T-cell (primary cell): ENCODE measurements at places on chromosomes 12 and 14.

GRCh38 chr12:50101663-50102062 is 2.1 kb upstream of the GPD1 start:
- no peak for DNase-seq

DNA sequence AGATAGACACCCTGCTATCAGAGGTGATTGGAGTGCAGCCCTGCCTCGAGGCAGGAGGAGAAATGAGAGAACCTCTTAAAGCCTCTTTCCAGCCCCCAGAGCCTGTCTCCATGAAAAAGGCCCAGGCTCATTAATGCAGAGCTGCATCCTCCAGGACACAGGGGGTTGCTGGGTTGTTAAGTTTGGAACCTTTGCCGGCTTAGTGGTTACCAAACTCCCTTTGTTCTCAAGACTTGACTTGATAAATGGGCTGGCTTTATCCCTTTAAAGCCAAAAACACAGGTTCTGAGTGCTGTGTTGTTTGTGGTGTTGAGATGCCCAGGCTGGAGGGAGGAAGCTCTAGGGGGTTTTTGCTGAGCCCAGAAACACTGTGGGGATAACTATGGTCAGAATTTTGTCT is 71.0 kb downstream of the DAD1 start:
- no peak for DNase-seq

GRCh38 chr14:97413966-97414717 is 617.0 kb downstream of the VRK1 start:
- no peak for DNase-seq

DNA sequence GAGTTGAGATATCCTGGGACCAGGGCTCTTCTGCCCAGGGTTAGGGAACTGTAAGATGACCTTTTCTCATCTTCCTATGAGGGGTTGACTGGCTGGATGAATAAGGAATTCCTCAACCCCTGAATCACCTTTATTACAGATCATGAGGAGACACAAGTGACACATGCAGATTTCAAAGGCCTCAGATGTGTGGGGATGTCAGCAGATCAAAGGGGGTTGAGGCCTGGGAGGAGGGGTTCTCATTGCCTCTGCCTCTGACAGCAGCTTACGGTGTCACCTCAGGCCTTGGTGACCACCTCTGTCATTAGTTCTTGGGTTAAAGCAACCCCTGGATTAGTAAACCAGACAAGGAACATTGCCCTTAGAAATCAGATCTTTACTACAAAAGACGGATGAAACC is 2.1 kb upstream of the KRT72 start:
- DNase-seq, result no peak

- no peak for DNase-seq
These were observed 91.3 kb downstream of the PRKD1 start for GRCh38 chr14:29836395-29836794.

- no peak for DNase-seq
These were observed 124.9 kb upstream of the BTG1 start for GRCh38 chr12:92270521-92270920.

DNA sequence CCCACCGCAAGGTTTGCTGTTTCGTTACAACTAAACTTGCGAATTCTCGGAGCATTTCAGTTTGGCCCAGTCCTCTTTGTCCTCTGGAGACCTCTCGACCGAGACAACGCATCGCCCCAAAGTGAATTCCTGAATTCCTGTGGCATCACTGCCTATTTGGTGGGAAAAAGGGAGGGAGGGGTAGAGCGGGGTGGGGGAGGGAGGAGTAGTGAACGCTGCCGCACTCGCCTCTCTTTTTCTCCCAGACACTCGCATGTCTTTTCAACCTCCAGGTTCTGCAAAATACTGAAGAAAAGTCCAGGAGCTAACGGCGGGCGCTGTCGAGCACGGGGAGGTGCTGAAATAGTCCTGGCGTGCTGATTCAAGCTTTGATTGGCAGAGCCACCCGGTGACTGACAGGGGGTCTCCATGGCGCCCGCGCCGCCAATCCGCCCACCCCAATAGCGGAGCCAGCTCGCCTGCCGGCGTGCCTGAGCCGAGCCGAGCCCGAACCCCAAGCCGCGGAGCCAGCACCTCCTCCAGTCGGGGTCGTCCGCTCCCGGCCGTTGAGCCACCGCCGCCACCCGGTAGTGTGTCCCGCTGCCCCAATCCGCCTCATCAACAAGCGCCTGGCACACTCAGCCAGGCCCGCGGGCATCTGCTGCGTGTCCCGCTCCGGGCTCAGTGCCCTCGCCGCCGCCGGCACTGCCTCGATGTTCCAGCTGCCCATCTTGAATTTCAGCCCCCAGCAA is at the start of gene SIX6:
Gene SIX6 (plus strand): TSS at position 440 of the 731 bp plus-strand sequence. CDS start 253 bp downstream, at position 693.
- no peak for DNase-seq

DNA sequence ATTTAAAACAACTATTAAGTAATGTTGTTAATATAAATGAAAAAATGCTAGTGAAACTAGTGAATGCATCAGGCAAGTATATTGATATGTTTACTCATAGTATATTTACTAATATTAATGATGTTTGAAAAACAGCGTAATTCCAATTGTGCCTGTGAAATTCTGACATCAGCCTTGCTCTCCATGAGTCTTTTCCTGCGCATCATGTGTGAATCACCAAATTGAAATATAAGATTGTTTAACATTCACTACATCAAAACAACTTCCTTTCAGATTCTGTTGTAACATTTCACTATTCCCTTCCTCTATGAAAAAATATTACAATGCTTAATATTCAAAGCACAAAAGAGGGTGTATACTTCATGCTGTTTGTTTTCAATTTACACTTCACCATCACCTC is 1995.9 kb upstream of the SEL1L start:
- DNase-seq, result no peak

DNA sequence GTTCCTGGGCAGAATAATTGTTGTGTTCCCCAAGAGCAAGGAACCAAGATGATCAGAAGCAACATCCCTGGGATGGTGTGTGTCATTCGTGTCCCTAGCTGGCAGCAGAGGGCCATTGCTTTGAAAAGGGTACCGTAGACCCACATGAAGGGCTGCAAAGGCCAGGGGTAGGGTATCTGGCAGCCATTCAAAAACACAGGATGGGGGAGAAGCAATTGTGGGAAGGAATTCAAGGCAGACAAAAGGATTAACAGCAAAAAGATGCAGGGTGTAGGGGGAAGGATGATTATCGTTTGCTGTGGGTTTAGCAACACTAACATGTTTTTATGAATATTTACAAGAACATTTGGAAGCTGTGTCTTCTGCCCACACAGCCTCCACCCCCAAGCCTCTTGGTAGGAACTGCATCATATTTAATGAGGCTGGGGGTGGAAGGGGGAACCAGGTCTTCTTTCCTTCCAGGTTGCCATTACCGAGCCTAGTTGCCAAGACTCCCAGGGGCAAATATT is 169.0 kb upstream of the G2E3 start:
- DNase-seq, result no peak

- DNase-seq, result no peak
These were observed 229.5 kb downstream of the FOXN3 start for GRCh38 chr14:89187501-89187900.

- no peak for DNase-seq
These were observed 367.4 kb downstream of the GXYLT1 start for GRCh38 chr12:41777064-41777790.

DNA sequence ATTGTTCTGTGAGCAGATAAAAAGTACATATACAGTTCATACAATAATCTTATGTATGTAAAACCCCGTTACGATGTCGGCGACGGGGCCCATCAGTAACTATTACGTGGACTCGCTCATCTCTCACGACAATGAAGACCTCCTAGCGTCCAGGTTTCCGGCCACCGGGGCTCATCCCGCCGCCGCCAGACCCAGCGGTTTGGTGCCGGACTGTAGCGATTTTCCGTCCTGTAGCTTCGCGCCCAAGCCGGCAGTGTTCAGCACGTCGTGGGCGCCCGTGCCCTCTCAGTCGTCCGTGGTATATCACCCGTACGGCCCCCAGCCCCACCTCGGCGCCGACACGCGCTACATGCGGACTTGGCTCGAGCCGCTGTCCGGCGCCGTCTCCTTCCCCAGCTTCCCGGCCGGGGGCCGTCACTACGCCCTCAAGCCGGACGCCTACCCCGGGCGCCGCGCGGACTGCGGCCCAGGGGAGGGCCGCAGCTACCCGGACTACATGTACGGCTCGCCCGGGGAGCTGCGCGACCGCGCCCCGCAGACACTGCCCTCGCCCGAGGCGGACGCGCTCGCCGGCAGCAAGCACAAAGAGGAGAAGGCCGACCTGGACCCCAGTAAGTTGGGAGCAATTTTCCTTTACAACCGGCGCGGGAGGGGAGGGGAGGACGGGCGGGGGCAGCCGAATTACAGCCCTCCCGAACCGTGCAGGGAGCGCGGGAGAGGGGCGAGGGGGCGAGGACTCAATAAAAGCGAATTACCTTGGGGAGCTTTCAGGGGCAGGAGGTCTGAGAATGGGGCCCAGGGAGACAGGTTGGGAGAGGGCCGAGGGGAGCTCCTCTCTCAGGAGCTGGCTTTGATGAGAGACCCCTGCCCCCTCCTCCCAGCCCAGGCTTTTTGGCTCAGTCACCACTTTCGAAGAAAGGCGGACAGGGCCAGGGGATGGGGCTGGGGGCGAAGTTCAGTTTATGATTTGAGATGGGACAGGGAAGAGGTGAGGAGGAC is at the start of gene HOXC9:
Gene HOXC9 (plus strand): TSS at position 46 of the 999 bp plus-strand sequence. CDS start 28 bp downstream, at position 74.
- no peak for DNase-seq

DNA sequence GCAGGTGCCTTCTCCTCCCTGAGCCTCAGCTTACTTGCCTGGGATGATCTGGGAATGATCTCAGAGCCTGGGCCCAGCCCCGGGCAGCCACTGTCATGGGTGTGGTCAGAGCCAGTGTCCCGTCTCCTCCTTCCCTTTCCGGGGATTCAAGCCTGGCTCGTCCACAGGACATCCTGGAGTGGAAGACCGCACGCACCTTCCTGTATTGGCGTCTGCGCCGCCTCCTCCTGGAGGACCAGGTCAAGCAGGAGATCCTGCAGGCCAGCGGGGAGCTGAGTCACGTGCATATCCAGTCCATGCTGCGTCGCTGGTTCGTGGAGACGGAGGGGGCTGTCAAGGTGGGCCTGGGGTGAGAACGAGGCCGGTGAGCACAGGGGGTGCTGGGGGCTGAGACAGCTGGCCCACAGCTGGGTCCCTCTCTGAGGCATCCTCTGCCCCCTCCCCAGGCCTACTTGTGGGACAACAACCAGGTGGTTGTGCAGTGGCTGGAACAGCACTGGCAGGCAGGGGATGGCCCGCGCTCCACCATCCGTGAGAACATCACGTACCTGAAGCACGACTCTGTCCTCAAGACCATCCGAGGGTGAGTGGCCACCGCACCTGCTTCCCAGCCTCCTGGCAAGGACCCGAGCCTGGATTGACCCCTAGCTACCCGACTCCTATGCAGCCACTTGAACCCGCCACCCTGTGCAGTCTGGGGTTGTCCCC is 44.0 kb downstream of the FOXN4 start:
- no peak for DNase-seq

GRCh38 chr14:69471916-69472315 is 12.6 kb upstream of the PLEKHD1 start:
- no peak for DNase-seq

DNA sequence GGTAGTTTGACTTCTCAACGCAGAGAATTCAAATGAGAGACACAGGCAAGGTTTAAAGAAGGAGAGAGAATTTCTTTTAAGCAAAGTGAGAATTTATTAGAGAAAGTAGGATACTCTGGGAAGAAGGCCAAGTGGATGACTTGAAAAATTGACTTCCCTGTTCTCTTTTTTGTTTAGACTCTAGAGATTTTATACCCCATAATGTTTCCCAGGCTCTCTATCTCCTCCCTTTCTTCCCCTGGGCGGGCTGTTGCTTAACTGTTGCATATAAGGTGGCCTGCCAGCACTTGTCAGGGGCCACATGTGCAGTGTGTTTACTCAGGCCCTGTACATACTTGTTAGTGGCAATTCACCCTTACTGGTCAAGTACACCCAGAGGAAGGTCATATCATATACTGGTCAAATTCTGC is 403.7 kb downstream of the SLC6A15 start:
- DNase-seq, result no peak

- no peak for DNase-seq
These were observed 25.3 kb downstream of the TTC8 start for GRCh38 chr14:88849716-88850115.

GRCh38 chr12:53179687-53180219 is 769 bp upstream of the ZNF740 start:
- no peak for DNase-seq

DNA sequence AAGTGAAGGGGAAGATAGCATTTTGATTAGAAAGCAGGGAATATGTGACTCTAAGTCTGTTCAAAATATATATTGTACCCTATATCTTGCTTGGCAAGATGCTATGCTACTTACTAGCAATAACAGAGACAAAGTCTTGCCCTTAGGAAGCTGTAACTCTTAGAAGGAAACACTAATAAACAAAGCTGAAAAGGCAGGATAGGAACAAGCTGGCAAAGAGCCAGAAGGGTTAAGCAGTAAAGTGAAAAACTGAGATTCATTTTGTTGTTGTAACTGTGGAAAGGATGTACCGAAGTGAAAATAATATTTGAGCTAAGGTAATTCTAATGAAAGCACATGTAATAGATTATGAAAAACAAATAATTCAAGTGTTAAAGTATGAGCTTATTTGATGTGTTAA is 527.1 kb upstream of the FLRT2 start:
- no peak for DNase-seq

DNA sequence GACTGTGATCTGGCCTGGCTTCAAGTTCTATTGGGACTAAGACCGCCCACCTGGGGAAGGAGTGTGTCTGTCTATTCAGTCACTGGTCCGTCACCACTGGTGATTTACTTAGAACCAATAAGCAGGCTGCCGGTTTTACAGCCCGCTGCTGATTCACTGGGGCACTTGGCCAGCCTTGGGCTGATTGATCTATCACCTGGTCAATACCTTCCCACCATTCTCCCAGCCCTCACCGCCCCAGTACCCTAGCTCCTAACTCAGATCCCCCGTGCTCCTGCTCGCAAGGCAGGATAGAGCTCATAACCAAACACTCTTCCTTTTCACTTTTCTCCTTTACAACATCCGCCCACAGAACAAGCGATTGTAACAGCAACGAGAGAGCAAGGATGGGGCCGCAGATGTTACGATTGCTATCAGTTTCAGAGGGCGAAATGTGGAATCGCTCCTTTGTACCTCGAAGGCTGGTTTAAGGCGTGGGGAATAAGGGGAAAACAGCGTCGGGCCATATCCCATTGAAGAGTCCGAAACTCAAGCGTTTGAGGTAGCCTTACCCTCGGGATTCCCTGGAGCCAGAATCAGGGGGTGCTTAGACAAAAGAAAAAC is 672 bp downstream of the RDH11 start:
- peak; percentile 36 for DNase-seq

- DNase-seq, result no peak
These were observed 42.3 kb downstream of the GNS start for GRCh38 chr12:64716839-64717455.

GRCh38 chr14:54908190-54908589 is 5.6 kb upstream of the GCH1 start:
- no peak for DNase-seq
